Panc1 (cell line): ENCODE measurements at places on chromosomes 13 and 19. TPM values are rescaled to one million over a fixed set of nuclear protein-coding genes. Genes with fewer than 3 reads are reported as not detected.

Gene DCLK1
- total RNA-seq, result not detected

Gene WIZ
- 41.9 TPM for total RNA-seq

Gene CYP4F12
- 1.7 TPM for total RNA-seq

Gene HCN2
- 15.1 TPM for total RNA-seq

Gene ZNF112
- 4.3 TPM for total RNA-seq

Gene TMEM150B
- not detected for total RNA-seq

Gene SLC25A42
- total RNA-seq, result 2.6 TPM

Gene NLRP11
- total RNA-seq, result 0.18 TPM

Gene COL4A2
- total RNA-seq, result 3.0 TPM

Gene EDNRB
- 0.18 TPM for total RNA-seq

GRCh38 chr19:17623224-17623935, 64.8 kb downstream of the UNC13A start:
- DNase-seq, result no peak

- DNase-seq, result no peak
Measured at GRCh38 chr13:43305416-43305815, 282.0 kb downstream of the DNAJC15 start.

DNA sequence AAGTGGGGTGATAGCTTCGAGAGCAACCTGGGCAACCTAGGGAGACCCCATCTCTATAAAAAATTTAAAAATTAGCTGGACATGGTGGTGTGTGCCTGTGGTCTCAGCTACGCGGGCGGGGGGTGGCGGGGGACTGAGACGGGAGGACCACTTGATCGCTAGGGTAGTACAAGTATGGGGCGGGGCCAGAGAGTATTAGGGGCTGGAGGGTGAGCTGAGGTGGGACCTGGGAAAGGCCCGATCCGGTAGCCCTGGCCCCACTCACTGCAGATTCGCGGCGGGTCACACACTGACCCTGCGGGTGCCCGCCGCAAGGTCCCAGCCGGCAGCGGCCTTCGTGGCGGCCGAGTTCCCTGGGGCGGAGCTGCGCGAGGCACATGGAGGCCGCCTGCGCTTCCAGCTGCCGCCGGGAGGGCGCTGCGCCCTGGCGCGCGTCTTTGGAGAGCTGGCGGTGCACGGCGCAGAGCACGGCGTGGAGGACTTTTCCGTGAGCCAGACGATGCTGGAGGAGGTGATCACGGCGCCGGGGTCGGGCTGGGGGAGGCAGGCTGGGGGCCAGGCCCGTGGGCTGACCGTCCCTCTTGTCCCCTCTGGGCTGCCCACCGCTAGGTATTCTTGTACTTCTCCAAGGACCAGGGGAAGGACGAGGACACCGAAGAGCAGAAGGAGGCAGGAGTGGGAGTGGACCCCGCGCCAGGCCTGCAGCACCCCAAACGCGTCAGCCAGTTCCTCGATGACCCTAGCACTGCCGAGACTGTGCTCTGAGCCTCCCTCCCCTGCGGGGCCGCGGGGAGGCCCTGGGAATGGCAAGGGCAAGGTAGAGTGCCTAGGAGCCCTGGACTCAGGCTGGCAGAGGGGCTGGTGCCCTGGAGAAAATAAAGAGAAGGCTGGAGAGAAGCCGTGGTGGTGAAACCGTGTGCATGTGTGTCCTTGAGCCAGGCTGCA, 2.0 kb upstream of the ARHGAP45 start:
- DNase-seq, result no peak

- DNase-seq, result no peak
Measured at GRCh38 chr19:44822177-44822576, 13.3 kb downstream of the BCAM start.

DNA sequence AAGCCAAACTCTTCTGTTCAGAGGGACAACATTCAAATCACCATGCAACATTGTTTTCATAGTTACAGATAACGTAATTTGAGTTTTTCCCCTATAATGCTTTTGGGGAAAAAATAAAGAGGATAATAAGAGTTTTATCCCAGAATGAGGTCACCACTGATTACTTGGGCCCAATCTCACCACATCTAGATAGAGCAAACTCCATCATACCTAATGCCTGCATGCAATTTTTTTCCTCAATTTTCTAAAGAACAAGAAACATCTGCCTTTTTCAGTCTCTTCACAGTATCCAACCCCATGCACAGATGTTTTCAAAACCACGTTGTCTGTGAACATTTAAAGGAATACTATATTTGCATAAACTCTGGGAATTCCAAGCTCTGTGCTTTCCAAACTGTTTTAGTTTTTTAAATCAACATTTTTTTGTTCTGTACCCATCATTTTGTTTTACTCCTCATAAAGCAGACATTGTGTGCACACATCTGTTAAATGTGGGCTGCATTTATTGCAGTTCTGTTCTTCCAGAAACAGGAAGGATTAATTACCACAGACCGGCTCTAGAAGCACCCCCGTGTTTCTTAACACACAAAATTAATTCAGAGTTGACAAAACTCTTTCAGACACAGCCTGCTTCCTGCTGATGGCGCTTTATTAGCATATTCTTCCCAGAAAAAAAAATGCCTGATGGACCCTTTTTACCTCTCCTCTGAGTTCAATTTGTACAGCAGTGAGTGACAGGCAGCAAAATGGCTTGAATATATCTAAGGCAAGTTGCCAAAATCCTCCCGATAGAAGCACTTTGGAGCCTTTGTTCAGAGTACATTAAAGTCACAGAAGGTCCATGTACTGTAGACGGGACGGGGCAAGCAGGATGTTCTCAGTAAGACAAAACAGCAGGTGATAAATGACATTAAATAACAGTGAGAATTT, 1171.9 kb downstream of the EFNB2 start:
- no peak for DNase-seq

DNA sequence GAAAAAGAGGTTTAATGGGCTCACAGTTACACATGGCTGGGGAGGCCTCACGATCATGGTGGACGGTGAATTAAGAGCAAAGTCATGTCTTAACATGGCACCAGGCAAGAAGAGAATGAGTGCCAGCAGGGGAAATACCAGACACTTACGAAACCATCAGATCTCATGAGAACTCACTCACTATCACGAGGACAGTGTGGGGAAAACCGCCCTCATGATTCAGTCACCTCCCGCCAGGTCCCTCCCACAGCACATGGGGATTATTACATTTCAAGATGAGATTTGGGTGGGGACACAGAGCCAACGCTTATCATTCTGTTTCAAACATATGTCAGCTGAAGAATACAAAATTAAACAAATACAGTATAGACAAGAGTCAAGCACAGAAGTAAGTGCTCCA, 165.1 kb downstream of the PCCA start:
- DNase-seq, result no peak

DNA sequence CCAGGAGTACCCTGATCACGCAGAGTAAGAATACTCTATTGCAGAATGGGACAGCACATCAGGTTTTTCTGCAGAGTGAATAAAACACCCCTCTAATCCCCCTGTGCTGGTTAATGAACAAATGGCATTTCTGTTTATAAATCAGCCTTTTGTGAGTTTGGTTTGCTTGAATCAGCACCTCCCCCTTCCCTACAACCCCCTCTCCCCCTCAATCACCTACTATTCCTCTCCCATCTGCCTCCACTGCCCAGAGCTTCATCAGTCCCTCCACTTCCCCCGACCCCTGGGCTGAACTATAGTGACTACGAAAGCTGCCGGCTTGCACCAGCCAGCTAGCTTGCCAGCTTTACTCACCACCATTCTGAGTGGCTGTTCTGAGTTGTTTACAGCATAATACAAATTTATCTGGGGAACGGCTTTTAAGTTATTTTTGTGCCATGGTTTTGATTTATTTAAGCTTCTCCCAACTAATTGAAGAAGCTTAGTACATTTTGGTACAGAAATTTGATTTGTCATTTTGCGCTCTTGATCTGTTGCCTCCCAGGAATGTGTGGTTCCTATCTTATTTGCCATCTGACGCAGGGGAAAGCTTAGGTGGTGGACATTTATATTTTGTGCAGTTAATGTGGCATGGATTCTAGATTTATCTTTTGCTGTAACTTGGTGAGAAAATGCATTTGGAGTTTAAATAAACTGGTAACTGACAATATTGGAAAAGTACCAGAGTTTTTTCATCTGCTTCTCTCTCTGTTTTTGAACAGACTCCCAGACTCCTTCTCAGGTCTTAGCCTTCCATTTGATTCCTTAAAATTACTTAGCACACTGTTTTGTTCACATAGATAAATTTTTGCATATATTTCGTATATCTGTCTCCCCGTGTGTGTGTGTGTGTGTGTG, 41.7 kb upstream of the WDFY2 start:
- no peak for DNase-seq

- no peak for DNase-seq
Measured at GRCh38 chr19:5641171-5641570, 18.3 kb downstream of the SAFB start.

- DNase-seq, result no peak
Measured at GRCh38 chr13:78787190-78787589, 128.2 kb upstream of the OBI1 start.

GRCh38 chr19:54481326-54481930, 8.3 kb upstream of the CDC42EP5 start:
- no peak for DNase-seq

GRCh38 chr19:10986301-10987127, 25.7 kb downstream of the SMARCA4 start:
- no peak for DNase-seq

- no peak for DNase-seq
Measured at GRCh38 chr13:33322965-33323668, 37.6 kb upstream of the STARD13 start.

GRCh38 chr13:51822106-51822815, 18.3 kb upstream of the DHRS12 start:
- DNase-seq, result no peak

- no peak for DNase-seq
Measured at GRCh38 chr13:21677075-21677623, 6.3 kb downstream of the FGF9 start.

- no peak for DNase-seq
Measured at GRCh38 chr19:42120276-42120980, 11.8 kb downstream of the POU2F2 start.

- no peak for DNase-seq
Measured at GRCh38 chr19:47032171-47032811, 12.7 kb downstream of the NPAS1 start.

- DNase-seq, result no peak
Measured at GRCh38 chr13:34300559-34300958, 482.6 kb downstream of the RFC3 start.

- no peak for DNase-seq
Measured at GRCh38 chr13:113408562-113408961, 44.6 kb upstream of the GRTP1 start.

DNA sequence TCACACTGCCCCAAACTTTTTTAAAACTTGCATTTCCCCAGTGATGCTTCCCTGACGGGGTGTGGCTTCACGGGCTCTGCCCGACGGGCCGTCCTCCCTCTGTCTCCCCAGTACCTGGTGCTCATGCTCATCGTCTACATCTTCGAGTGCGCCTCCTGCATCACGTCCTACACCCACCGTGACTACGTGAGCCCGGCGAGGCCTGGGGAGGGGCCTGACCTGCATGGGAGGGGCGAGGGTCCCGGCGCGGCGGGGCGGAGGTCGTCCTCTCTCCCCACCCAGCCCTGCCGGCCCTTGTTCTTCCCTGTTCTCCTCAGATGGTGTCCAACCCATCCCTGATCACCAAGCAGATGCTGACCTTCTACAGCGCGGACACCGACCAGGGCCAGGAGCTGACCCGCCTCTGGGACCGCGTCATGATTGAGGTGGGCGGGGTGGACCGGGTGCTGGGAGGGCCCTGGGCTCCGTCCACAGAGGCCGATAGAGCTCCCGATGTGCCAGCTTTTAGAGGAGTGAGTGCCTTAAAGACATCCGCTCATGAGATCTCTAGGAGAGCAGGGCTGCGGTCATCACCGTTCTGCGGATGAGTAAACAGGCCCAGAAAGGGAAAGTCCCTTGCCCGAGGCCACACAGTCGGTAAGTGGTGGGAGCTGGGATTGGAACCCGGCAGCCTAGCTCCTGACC, 6.9 kb downstream of the UPK1A start:
- DNase-seq, result peak; percentile 20

DNA sequence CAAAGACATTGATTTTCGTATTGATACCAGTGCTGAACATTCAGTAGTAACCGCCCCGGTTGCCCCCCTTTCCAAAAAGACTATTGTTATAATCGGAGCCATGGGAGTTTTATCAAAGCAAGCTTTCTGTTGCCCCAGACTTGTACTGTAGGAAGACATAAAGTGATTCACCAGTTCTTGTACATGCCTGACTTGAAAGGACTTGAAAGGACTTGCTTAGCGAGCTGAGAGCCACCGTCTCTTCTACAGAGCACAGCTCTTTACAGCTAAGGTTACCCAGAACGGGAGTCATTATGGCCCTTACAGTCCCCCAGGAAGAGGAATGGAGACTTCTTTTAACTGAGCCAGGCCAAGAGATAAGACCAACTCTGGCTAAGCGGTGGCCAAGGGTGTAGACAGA, 5.1 kb downstream of the ZNF816 start:
- no peak for DNase-seq

DNA sequence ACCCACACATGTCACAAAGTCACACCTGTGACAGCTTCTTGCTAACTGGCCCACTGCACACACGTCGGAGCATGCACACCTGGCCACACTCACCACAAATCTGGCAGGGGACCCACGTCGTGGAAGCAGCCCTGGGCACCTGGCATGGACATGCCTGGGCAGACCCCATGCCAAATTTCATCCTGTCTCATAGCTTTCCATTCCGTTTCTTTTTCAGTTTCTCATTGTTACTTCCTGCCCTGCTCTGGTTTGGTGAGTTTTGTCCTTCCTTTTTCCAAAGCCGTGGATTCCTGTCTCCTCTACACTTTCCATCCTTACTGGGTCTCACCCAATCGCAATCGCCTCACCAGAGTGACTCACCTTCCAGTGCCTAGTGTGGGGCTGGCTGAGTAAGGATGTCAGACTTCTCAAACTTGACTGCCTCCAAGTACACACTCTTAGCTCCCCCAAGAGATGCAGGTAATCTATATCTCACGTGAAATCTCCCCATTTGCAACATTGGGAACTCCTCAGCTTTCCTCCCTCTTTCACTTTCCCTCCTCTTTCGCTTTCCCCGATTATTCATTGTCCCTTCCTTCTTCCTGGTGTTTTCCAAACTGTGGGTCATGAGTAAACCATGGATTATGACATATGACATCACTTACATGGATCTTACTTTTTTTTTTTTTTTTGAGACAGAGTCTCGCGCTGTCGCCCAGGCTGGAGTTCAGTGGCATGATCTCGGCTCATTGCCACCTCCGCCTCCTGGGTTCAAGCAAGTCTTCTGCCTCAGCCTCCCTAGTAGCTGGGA, 1.6 kb upstream of the BBC3 start:
- no peak for DNase-seq

DNA sequence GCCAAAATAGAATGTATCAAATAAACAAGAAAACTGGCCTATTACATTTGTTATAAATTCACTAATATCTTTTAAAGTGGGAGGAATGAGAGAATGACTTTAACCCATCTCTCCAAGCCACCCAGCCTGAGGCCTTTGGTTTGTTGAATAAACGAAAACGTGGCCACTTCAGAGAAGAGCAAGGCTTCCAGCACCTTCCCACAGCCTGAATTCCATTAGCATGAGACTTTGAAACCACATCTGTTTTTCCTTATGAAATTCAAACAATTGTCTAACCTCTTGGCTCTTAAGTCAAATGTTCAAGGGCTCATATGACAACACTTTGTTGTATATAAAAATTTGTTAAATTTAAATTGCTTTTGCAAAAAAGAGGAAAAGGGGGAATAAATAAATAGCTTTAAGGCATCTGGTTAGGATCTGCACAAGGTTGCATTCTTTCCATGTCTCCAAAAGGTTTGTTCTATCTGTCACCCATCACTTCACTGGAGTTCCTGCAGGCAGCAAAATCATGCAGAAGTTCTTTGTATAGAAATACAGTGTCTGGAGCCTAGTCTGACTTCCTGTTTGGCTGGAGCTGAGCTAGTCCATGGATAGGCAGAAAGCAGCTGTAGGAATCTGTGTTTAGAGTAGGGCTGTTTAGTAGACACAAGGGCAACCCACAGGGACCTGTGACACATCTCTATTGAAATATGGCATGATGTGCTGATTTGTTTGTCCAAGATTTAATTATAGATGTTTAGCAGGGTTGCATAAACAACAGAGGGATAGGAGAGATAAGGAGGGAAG, 502.3 kb downstream of the KCTD12 start:
- DNase-seq, result peak; percentile 17
